GM12891 (cell line): ENCODE measurements at places on chromosomes 16 and 17.

GRCh38 chr16:660459-661183, 7.3 kb upstream of the RHOT2 start:
- peak; percentile 97 for DNase-seq

- DNase-seq, result no peak
Measured at GRCh38 chr17:52154466-52154865, 4.0 kb downstream of the CA10 start.

DNA sequence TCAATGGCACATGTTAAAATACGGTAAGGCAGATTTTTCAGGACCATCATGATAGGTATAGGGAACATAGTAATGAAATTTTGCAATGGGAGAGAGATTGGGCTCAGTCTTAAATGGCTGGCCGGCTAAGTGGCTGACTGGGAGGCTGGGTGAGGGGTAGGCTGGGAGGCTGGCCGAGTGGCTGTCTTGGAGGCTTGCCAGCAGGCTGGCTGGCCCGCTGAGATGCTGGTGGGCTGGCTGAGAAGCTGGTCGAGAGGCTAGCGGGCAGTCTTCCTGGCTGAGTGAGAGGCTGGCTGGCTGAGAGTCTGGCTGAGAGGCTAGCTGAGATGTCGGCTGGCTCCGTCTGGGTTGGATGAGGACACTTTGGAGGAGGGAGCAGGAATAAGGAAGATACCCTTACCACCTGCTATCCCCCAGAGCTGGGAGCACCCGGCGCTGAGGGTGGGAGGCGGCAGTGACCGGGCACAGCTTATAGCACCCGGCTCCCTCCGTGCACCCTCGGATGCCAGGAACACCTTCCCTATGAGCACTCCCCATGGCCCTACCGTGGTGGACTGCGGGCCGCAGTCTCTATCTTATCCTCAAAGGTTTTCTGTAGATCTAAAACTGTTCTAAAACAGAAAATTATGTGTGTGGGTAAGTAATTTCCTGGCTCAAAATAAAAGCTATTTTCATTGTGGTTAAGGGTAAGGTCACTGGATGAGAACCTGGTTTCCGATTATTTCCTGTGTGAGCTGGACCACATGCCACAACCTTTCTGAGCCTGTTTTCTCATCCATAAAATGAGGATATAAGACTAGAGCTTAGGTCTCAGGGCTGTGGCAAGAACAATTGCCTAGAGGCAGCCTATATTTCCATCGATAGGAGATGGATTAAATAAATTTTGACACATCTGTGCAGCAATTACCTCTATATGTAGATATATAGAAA, 34.5 kb upstream of the TMC5 start:
- no peak for DNase-seq

DNA sequence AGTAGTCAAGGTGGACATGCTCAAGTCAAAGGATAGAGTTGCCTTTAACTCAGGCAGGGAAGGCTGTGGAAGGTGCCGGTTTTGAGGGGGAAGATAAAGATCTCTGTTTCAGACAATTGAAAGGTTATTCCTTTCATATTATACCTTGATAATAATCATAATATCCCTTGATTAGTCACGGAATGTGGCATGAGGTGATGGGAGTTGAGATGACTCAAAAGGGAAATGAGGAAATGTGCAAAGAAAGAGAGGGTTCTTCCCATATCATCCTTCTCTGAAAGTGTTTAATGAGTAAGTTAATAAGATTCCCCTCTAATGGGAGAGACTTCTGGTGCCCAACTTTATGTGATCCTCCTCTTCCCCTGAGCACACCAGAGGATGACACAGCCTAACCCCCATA, 43.1 kb upstream of the HS3ST2 start:
- no peak for DNase-seq

GRCh38 chr16:86215979-86216585, 294.2 kb upstream of the FOXF1 start:
- DNase-seq, result no peak

DNA sequence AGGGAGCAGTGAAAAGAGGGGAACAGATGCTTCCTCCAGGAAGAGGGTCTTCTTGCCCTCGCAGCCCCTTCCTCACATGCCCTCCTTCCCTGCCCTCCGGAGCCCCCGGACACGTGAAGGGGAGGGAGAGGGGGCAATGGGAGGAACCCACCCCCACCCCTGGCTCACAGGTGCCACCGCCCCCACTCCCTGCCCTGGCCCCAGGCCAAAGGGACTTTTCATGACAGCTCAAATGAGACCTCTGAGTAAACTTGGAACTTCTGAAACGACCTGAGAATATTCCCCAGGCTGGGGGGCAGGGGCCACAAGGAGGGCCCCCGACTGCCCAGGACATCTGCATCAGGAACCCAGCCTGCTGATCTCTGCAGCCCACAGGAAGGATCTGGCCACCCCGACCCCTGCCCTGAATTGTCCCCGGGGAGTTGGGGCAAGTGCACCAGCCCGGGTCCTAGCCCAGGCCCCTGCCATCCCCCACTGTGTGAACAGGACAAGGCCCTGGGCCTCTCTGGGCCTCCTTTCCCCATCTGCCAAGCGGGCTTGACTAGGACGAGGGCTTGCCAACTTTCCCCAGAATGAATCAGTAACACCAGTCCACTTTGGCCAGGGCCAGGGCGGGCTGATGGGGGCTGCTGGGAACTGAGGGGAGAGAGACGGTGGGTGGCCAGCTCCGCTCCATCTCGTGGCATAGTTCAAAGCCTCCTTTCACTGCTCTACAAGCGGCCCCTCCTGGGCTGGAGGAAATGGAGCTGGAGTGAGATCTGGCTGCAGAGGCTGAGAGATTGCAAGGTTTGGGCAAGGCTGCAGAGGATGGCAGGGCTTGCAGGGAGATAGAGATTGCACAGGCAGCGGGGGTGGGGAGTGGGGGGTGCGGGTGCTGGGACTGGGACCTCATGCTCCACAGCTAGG, 3.8 kb downstream of the IL21R start:
- no peak for DNase-seq

DNA sequence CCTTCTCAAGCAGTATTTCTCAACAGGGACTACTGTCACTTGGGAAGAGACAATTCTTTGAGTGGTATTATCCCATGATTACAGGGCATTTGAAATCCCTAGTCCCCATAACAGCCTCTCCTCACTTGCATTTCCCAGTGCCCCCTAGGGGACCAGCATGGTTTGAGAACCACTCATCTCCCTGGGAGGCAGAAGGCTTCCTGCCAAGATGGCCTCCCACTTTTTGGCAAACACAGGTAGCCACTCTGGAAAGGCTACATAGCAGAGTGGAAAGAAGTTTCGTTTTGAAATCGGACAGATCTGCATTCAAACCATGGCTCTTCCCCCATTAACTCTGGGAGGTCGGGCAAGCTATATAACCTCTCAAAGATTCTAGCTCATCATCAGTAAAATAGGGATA, 256.8 kb downstream of the XYLT1 start:
- DNase-seq, result no peak

- DNase-seq, result no peak
Measured at GRCh38 chr17:28549236-28550132, 2.9 kb downstream of the UNC119 start.
